Stimulated activated CD4-positive, alpha-beta T cell treated with anti-CD3 and anti-CD28 coated beads, Interleukin-1b, Interleukin-23, amount 100 ng/mL, for 1 hour (primary cell): ENCODE measurements at places on chromosomes 13 and 19.

GRCh38 chr13:100680131-100680530, 5.5 kb upstream of the TMTC4 start:
- DNase-seq, result no peak

DNA sequence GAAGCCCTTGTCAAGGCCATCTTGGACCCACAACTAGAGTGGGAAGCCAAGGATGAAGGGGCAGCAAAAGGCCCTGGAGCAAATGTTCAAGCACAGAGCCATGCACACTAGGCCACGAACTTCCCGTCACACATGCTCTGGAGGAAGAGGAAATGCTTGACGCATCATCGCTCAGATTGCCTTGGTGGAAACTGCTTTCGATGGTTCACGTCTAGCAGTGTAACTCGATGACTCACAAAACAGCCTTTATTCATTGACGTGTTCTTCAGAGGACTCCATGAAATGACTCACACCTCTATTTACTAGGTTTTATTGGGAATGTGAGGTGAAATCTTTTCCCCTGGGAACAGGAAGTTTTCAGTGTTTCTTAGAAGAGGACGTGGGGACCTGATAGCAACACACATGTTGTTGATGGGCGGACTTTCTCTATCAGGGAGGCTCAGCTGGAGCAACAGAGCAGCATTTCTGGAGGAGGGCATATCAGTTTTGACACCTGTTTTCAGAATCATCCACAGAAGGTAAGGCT, 79.8 kb upstream of the FLT1 start:
- DNase-seq, result no peak

- DNase-seq, result no peak
Measured at GRCh38 chr13:95677564-95678266, 776 bp downstream of the DNAJC3 start.

GRCh38 chr13:102399791-102400674, 1.8 kb downstream of the FGF14 start:
- DNase-seq, result no peak

DNA sequence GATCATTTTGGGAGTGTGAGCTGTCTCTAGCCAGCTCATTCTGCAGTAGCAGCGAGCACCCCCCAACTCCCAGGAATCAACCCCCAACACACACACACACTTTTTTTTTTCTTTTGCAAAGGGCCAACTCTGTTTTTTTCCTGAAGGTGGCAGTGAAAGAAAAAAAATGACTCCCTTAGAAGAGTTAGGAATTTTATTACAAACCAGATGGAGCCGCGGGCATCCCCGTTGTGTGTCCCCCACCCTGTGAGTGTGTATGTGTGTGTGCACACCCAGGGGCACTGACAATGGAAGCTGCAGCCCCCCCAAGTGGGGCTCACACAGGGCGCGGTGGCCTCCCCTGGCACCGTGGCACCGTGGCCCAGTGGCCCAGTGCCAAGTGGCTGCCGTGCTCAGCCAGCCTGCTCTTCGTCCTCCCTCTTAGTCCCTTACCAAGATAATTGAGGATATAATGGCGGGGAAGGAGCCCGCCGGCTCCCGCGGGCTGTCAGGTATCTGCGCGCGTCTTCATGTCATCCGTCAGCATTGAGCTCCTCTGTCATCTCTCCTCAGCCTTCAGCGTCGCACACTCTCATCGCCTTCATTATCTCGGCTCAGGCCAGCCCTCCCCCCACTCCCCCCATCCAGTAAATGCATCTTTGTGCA, 314.1 kb downstream of the ZNF536 start:
- DNase-seq, result no peak

GRCh38 chr19:47742634-47743033, 2.7 kb upstream of the NOP53 start:
- no peak for DNase-seq

DNA sequence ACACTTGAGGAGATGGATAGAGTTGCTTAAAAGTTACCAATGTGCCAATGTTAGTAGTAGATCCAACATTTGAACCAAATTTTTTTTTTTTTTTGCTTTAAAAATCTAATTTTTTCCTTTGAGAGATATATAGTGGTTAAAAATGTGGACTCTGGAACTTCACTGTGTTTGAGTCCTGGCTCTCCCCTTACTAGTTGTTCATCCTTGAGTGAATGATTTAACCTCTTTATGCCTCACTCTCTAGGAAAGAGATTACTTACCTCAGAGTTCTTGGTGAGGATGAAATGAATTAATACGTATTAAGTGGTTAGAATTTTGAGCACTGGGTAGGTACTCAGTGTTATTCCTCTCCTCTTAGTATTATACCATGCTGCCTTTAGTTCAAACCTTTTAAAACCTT, 24.3 kb downstream of the PDS5B start:
- no peak for DNase-seq

GRCh38 chr13:110299283-110299840, 7.6 kb downstream of the COL4A1 start:
- no peak for DNase-seq

DNA sequence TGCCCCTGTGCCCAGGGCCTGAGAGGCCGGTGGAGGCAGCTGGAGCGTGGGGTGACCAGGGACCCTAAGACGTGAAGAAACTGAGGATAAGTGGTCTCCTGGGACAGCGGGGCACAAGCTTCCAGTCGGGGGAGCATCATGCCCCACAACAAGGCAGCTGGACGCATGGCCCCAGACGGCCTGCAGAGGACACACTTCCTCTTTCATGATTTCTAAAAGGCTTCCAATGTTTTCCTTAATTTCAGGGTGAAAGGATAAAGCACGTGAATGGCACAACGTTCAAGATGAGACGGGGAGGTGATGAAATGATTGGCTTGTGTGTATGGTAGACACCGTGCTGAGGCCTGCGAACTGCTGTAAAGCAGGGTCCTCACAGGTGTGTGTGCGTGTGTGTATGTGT, 20.2 kb upstream of the MYDGF start:
- no peak for DNase-seq

DNA sequence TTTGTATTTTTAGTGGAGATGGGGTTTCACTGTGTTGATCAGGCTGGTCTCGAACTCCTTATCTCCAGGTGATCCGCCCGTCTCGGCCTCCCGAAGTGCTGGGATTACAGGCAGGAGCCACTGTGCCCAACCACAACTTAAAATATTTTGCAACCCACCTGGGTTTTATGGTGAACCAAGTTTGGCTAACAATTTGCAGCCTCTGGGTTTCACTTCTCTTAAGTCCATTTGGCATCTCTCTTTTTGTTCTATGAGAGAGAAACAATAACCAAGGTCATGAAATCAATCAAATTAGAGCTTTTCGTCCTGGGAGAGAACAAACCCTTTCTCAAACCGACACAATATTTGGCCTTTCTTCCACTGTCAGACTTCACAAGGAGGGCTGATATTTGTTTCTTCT, 5.6 kb upstream of the SMAD9 start:
- DNase-seq, result no peak

- no peak for DNase-seq
Measured at GRCh38 chr13:44617648-44618047, 41.5 kb upstream of the TSC22D1 start.
